ENCODE measurements at places on chromosomes 6 and 20.

DNA sequence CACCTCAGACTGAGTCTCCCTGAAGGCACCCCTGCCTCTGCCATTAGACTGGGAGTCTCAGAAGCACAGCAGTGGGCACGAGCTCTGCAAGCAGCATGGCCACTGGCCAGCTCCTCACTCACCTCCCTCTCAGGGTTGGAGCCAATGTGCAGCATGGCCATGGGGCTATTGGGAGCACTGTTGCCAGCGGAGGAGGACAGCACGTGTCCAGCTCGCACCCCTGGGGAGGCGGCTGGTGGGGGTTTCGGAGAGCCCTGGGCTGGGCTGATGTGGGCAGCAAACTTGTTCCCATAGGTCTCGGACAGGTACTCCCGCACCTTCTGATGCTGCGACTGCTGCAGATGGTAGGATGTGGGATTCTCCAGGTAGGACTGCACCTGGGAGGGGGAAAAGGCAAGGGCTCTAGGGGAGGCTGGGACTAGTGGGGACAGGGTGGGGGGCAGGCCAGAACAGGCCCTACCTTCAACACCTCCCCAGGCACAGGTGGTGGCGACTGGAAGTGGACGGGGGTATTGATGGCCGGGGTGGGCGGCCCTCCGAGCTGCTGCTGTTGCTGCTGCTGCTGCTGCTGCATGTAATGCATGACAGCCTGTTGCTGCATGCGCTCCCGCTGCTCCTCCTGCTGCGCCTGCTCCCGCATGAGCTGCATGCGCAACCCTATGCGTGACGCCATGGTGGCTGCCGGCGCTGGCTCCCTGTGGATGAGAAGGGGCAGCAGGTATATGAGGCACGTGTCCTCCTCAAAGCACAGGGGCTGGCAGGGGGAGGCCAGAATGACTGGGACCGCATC lies 44.7 kb downstream of the TFEB start:
- DNase-seq = no peak

DNA sequence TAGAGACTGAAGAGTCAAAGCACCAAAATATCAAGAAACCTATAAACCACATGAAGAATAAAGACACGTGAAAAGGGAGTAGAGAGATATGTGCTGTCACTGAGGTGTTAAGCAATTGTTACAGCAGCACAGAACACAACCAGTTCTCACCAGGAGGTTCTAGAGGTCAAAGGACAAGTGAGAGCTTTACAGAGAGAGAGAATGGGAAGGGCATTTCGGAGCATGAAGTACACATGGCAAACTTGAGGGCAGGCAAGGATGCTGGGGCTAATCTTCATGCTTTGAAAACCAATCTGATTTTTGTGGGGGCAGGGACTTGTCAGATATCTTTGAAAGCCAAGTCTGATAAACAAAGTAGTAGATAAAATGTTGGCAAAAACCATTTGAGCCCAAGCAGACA lies 142.3 kb upstream of the NRSN1 start:
- no peak for DNase-seq

- DNase-seq = no peak
These were observed 1009.7 kb upstream of the GJE1 start for GRCh38 chr6:141123049-141123448.

- no peak for DNase-seq
These were observed 119.4 kb downstream of the CD24 start for GRCh38 chr6:106855117-106855516.

- DNase-seq = no peak
These were observed 991.9 kb downstream of the EPHA7 start for GRCh38 chr6:92427453-92427852.

DNA sequence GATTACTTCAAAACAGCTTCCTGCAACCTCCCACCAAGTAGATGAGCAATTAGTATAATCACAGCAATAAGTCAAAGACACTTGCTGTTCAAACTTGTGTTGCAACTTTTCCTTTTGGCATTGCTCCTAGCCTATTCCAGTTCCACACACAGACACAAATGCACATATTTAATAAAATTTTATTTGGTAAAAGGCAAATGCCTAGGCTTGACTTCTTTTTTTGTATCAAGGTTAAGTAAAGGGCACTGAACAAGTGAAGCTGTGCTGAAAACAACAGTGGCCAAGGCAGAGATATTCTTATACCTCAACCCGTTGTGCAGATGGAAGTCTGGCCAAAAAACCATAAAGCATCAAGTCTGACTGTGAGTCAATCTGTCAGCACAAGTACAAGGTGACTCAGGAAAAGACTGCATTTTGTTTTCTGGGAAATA lies 708.4 kb upstream of the CITED2 start:
- DNase-seq = peak; percentile 74

GRCh38 chr6:5100806-5101205 lies 15.7 kb downstream of the PPP1R3G start:
- no peak for DNase-seq

DNA sequence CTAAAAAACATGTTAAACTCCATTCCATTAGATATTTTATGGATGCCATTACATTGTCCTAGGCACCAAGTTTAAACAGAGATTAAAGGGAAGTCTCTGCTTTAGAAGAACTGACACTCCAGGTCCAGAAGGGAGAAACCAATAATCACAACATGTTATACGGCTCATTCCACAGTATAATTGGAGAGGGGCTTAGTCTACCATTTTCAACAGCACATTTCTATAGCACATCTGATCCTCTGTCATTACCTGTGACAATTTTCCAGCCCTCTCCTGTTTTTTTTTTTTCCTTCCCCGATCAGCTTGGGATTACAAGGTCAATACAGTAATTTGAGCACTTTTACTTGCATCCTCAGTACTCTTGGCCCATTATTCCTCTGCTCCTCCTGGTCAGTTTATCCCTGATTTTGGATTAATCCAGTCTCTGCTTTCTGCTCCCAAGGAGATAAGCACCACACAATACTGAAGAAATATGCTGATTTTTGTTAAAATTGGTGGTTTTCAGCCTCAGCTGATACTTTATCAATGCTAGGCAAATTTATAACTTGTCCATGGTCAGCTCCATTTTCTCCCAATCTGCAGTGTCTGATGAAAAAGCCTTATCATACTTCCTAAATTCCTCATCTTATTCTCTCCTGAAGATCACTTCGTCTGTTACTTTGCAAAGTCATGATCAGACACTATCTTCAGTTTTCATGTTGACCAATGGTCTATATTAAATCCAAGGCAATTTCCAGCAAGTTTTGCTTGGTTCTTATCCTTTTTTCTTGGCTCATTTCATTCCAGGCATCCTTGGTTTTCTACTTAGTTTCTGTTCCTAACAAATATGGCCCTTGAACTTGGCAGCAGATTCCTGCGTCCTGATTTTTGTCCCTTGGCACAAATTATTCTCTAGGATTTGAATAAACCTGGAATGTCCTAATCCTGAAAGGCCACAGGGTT lies 30.8 kb upstream of the SYNCRIP start:
- DNase-seq = no peak

DNA sequence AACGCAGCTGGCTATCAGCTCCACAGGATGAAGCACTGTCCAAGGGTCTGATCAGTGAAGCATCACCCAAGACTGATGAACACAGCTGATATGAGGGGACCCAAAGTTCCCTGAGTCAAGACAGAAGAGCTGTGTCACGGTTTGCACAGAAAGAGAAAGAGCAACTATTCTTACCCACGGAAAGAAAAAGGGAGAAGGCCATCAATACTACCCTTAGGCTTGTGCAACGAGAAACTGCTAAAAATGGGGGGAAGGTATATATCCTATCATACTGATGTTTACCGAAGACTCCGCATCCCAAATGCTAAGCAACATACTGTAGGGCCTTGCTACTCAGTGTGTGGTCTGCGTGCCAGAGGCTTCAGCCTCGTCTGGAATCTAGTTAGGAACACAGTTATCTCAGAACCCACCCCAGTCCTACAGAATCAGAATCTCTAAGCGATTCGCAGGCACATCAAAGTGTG lies 665 bp downstream of the FASTKD5 start:
- no peak for DNase-seq

DNA sequence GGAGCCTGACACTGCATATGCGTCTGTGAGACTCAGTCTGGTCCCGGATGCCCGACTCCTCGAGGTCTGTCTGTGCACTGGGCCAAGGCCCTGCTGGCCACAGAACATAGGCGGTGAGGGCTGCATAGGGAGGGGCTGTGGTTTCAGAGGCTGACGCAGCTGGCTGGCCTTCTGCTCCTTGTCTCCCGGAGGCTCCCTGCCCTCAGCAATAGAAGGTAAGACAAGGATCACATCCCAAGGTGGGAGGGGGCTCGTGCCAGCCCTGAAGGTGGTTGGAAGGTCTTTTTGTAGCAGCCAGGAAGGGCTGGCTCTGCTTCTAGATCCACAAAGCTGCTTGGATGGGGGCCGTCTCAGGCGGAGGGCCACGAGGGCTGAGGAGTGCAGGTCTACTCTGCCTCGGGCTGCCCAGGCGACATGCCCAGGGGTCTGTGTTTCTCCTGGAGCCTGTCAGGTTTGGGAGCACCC lies 239.8 kb upstream of the SULF2 start:
- peak; percentile 76 for DNase-seq

GRCh38 chr6:41657131-41658094 lies 19.1 kb downstream of the MDFI start:
- no peak for DNase-seq

DNA sequence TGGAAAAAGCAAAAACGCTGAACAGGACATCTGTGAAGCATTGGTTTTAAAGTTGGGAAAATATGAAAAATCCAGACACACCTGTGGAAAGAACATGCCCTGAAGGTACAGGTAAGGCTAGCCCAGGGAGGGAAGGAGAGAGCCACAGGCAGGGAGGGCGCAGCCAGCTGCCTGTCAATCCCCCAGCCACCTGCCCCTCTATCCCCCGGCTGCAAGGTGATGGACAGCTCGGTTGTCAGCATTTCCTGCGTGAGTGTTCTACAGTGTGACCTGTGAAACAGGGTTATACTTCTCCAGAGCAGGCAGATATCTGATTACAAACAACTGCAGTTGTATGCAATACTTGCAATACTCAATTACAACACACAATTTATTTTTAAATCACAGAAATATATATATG lies 358.1 kb downstream of the SMOC2 start:
- DNase-seq = no peak

GRCh38 chr6:89148016-89148750 lies 2.3 kb downstream of the PM20D2 start:
- DNase-seq = no peak

DNA sequence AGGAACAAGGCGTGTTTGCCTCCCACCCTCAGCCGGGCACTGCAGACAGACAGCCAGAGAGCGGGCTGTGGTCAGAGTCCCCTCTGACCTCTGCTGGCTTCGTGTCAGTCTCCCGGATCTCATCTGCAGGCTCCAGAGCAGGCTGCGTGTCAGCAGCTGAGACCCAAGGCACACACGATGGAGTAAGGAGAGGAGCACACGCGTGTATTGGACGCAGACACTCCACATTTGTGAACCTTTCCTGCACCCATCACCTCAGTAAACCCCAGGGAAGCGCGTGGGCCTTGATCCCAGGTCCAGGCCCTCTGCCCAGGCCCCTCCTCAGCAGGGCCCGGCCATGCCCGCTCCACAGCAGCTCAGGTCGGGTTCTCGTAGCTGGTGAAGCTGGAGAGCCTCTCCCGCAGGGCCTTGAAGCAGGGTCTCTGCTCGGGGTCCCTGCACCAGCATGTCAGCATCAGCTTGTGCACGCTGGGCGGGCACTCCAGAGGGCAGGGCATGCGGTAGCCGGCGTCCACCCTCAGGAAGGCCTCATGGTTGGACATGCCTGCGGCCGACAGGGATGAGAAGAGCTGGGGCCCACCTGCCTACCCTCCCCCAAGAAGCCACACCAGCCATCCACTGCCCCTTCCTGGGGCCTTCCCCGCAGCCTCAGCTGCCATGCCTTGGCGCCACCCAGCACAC lies 7.9 kb downstream of the PTK6 start:
- DNase-seq = no peak

DNA sequence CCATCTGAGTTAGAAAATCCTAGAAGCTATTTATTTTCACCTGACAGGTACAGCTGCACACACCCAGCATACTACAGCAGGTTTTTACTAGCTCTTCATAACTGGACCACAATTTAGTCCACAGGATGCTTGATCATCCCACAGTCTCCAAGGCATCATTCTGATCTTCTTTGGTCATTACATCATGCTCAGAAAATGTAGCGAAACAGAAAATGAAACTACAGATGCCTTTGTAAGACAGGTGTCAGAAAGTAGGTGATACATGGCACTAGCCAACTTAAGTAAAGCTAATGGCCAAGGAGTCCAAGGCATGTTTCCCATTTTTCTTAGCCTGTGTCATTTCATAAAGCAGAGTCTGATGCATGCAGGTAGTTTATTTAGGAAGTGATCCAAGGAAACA lies 102.3 kb downstream of the HTR1B start:
- DNase-seq = no peak

- DNase-seq = peak; percentile 30
These were observed 260.8 kb downstream of the ZFAND3 start for GRCh38 chr6:38080360-38080759.

DNA sequence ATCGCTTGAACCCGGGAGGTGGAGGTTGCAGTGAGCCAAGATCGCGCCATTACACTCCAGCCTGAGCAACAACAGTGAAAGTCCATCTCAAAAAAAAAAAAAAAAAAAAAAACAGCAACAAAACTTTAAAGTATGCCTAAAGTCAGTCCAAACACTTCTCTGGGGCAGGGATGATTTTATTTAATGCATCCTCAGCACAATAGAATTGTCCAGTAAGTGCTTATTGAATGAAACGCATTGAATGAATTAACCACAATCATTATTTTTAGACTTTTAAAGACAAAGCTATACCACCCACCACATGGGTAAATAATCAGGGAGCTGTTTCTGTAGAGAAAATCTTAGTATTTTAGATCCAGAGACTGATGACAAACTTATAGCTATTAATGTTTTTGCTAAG lies 16.6 kb upstream of the CTAGE9 start:
- DNase-seq = no peak

- DNase-seq = no peak
These were observed 85.0 kb upstream of the CEP85L start for GRCh38 chr6:118736440-118736839.

- DNase-seq = no peak
These were observed 28.7 kb downstream of the TFAP2A start for GRCh38 chr6:10386220-10386619.

- peak; percentile 28 for DNase-seq
These were observed 277.7 kb downstream of the ADGB start for GRCh38 chr6:146876271-146877151.

DNA sequence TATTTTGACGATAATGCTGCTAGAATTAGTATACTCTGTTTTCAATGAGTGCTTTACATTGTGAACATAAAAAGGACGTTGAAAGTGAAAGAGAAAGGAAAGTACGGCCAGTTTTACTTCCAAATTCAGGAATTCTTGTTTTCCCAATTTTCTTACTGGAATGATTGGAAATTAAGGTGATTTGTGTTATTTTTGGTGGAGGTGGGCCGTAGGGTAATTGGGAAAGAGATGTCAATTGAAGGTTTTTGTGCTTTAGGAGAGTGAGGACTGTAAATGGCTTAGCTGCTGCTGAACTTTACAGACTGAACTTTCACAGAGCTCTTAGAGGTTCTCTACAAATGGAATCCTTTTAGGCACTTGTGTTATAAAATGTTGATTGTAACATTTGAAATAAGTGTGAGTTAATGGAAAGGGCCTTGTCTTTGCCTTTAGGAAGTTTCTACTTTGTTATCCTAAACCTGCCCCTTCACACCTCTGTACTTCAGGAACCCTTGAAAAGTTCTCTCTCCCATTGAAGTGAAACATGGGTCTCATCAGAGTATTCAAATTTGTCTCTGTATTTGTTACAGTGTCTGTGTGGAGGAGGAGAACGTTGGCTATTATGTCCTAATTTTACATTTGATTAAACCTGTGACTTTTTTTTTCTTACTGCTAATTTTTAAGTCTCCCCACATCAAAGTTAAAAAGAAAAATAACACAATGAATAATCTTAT lies 256.4 kb downstream of the ARID1B start:
- DNase-seq = peak; percentile 53

Data from fibroblast of the aortic adventitia (primary cell).